Epithelial cell of proximal tubule (primary cell): ENCODE measurements at places on chromosomes 2 and 18. TPM values are rescaled to one million over a fixed set of nuclear protein-coding genes. Genes with fewer than 3 reads are reported as not detected.

PDE1A gene
- 0.07 TPM in 1 of 2 replicates, not detected in the other for total RNA-seq

SPHKAP gene
- total RNA-seq, result not detected in 2 replicates

EMILIN1 gene
- 0.80 and 2.1 TPM in 2 replicates for total RNA-seq

TOGARAM2 gene
- total RNA-seq, result 0.07 TPM in 1 of 2 replicates, not detected in the other

REV1 gene
- 18.1 and 34.0 TPM in 2 replicates for total RNA-seq

COLEC12 gene
- total RNA-seq, result 2.0 and 3.3 TPM in 2 replicates

CAPN14 gene
- total RNA-seq, result 0.14 and 0.46 TPM in 2 replicates

TIGD1 gene
- 1.2 and 2.5 TPM in 2 replicates for total RNA-seq

SPATA3 gene
- not detected in 2 replicates for total RNA-seq

MEP1B gene
- total RNA-seq, result not detected in 2 replicates

C2orf68 gene
- total RNA-seq, result 9.9 and 16.5 TPM in 2 replicates

FZD7 gene
- total RNA-seq, result 34.8 and 36.6 TPM in 2 replicates

G6PC2 gene
- total RNA-seq, result not detected in 2 replicates

SLC9A2 gene
- 0.86 and 1.2 TPM in 2 replicates for total RNA-seq

KCNG2 gene
- total RNA-seq, result not detected in 2 replicates

POTEF gene
- total RNA-seq, result not detected in 2 replicates

HSPE1 gene
- total RNA-seq, result 349 and 354 TPM in 2 replicates

POTEC gene
- total RNA-seq, result not detected in 2 replicates

INHBB gene
- 0.23 and 0.87 TPM in 2 replicates for total RNA-seq

MYL12A gene
- 755 and 992 TPM in 2 replicates for total RNA-seq
